ENCODE measurements at places on chromosomes 16 and 17.
A peak's percentile ranks its signal among the peaks of the same experiment; 100 is the strongest.

- no peak for DNase-seq
Measured at GRCh38 chr17:50428831-50429424, 2.9 kb downstream of the ACSF2 start.

DNA sequence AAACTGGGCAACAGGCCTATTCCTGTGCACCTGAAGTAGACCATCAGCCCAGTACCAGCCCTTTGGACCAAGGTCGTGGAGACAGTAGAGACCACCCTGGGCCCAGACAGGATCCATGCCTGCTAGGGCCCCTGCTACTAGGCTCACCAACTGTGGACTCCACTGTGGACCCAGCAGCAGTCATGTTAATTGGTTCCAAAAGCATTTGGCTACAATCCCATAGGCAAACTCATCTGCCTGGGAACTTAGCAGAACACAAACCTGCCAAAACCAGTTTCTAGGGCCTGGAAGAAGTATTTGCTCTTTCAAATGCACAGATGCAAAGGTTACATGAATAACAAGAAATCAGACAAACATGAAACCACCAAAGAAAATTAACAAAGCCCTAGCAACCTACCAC lies 53.1 kb downstream of the ACSM2A start:
- DNase-seq = peak; percentile 82

DNA sequence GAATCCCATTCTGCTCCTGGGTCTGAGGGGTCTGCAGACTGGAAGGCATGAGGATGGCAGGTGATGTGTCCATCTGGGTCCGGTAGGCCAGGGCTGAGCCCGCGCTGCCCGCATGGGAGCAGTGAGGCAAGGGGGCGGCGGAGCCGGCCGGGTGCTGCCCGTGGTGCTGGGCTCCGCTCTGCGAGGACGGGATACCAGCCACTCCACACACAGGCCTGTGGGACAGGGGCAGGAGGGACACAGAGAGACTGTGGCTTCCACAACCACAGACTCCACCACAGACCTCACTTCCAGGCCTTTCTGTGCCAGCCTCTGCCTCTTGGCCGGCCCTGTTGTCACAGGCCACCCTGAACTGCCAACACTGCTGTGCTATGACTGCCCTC lies 25.4 kb downstream of the MAP1LC3B start:
- DNase-seq = no peak

- no peak for DNase-seq
Measured at GRCh38 chr17:48541577-48542113, 3.3 kb downstream of the HOXB2 start.

GRCh38 chr17:37168731-37169353 lies 206.9 kb upstream of the C17orf78 start:
- DNase-seq = peak; percentile 65

GRCh38 chr17:37490638-37491614 lies 1.2 kb downstream of the DUSP14 start:
- DNase-seq = no peak

GRCh38 chr17:49565948-49566491 lies 9.7 kb upstream of the NXPH3 start:
- DNase-seq = no peak

DNA sequence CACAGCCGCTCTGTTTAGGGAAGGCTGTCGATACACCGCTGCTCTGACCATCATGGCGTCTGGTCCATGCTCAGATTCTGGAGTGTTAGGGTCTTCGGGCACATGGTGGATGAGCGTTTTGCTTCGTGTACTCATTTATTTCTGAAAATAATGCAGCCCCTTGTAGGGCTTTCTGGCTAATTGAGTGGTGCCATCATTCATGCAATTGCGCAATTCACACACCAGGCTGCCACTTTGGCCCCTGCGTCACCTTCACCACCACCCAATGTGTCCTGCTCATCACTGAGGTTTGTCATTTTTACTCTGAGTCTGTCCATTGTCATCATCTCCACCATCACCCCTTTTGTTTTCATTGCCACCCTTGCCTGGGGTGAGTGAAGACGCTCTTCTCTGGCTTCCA lies 557.4 kb downstream of the WWOX start:
- DNase-seq = no peak

DNA sequence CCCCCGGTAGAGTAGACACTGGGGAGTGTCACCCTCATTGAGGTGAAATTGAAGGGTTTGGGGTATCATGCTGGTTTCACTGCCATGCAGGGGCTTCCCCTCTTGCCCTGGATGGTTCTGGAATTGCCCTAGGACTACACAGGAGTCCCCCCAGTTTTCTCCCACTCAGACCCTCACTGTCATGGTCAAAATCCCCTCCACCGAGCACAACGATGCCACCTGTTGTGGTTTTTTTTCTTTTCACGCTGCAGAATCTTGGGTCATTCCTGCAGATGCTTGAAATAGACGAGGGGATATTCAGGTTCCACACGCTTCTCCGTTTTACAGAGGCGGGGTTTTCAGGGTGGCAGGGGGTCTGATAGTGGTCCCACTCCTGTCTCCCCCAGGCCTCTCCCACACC lies 255.6 kb downstream of the ENGASE start:
- no peak for DNase-seq

DNA sequence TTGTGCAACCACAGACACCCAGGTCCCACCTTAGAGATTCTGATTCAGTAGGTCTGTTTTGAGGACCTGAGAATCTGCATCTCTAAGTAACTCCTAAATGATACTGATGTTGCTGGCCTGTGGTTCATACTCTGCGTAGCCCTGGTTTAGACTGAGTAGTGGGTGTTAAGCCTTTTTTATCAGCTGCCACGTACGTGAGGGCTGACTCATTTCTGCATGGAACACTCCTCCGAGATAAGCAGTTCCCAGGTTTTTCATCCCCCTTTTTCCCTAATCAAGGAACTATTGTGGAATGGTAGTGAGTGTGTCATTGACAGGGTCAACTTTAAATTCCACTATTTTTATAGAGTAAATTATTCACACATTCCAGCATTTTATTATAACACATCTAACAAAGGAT lies 26.1 kb downstream of the CDRT4 start:
- DNase-seq = no peak

DNA sequence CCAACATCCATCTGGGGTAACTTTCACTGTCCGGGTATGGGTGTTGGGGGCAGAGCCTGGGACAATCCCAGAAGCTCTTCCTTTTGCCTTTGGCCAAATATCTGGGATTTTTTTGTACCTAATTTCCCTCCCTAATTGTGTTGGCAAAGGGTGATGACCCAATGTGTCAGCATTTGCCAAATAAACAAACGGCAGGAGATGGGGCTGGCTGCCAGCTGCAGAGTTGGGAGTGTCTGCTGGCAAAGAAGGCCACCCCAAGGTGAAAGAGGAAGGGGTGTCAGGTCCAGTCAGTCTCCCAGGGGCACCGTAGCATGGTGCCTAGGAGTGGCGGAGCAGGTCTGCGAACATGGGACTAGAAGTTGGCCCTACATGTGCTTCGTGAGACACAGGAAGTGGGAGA lies 73.0 kb downstream of the SLC6A2 start:
- no peak for DNase-seq

DNA sequence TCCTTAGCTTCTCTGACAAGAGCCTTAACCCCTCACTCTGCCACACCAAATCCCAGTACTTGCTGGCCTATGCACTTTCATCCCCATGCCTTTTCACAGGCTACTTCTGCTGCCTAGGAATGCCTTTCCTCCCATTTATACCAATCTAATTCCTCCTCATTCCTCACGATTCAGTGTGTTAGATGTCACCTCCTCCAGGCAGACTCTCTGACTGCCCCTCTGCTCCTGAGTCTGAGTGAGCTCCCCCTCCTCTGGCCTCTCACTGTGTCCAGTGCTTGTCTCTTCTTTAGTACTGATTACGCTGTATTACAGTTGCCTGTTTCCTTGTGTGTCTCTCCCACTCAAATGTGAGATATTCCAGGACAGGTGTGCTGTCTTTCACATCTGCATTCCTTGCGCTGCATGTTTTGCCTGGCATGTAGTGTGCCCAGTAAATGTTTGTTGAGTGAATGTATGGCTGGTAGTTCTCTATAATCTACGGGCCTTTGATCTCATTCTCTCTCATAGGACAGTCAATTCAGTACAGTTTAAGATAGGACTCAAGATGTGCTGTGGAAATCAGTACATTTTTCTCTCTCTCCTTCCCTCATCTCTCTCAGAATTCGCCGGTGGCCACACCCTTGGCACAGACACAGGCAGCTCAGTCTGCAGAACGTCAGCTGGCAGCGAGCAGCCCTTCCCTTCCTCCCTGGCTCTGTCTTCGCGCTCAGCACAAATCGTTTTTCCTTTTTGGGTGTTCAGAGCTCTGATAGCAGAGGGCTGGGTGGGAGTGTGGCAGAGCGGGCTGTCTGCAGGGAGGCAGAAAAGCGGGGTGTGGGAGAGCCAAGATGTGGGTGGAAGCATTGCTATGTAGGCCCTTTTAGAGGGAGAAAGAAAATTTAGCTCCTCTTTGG lies 18.5 kb downstream of the ARL4D start:
- DNase-seq = no peak

- no peak for DNase-seq
Measured at GRCh38 chr17:915538-916201, 63.9 kb downstream of the NXN start.

DNA sequence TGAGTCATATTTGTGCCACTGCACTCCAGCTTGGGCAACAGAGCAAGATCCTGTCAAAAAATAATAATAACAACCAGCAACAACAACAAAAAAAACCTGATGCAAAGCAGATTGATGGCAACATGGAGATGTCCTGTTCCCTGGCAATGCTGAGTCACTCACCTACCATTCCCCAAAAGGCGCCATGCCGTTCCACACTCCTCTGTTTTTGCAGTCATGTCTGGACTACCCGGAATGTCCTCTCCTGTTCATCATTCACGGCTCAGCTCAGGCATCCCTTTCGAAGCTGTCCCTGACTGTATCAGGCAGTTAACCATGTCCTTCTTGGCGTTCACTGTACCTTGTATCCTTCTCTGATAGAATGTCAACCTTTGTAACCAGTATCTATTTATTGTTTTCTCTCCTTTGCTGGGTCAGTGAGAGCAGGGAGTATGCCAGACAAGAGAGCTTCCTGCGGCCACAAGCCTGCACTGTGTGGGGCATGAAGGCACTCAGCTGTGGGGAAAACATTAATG lies 147.7 kb downstream of the ABCC12 start:
- DNase-seq = no peak

DNA sequence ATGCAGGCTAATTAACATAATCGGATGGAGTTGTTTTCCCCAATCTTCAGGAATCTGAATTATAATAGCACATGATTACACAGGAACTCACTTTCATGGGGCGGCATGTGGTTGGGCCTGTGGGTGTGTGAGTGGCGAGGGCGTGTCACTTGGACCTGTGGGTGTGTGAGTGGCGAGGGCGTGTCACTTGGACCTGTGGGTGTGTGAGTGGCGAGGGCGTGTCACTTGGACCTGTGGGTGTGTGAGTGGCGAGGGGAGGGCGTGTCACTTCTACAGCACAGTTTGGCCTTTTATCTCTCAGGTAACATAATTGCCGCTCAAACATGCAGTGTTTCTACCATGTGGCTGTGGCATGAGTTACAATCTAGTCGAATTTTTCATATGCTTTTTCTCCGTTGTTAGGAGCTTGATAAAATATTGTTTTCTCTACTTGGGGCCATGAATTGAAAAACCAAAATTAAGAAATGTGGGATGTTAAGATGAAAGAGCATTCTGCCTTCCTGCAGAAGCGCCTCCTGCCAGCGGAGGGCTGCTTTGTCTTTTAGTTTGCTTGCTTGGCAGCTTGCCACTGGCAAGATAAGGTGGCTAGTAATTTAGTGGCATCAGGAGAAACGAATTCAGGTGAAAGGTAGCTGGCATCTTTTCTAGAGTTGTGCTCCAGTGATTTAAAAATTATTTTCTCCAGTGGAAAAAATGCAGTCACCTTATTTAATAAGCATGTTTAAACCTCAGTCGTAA lies 36.2 kb downstream of the USP10 start:
- DNase-seq = no peak

GRCh38 chr17:61575352-61575975 lies 15.6 kb downstream of the NACA2 start:
- DNase-seq = no peak

DNA sequence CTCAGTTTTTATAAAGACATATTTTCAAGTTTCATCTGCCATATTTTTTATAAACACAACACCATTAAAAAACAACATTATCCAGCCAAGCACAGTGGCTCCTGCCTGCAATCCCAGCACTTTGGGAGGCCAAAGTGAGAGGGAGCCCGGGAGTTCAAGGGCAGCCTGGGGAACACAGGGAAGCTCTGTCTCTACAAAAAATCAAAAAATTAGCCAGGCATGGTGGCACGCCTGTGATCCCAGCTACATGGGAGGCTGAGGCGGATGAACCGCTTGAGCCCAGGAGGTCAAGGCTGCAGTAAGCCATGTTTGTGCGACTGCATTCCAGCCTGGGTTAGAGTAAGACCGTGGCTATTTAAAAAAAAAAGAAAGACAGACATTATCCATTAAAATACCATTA lies 17.2 kb upstream of the NTAN1 start:
- DNase-seq = no peak

- no peak for DNase-seq
Measured at GRCh38 chr17:68346448-68346847, 55.2 kb downstream of the ARSG start.

GRCh38 chr16:53775106-53775820 lies 71.3 kb downstream of the FTO start:
- DNase-seq = no peak

- DNase-seq = no peak
Measured at GRCh38 chr17:79536212-79536840, 74.5 kb downstream of the RBFOX3 start.

- no peak for DNase-seq
Measured at GRCh38 chr17:34068571-34068970, 186.5 kb upstream of the CCL2 start.

DNA sequence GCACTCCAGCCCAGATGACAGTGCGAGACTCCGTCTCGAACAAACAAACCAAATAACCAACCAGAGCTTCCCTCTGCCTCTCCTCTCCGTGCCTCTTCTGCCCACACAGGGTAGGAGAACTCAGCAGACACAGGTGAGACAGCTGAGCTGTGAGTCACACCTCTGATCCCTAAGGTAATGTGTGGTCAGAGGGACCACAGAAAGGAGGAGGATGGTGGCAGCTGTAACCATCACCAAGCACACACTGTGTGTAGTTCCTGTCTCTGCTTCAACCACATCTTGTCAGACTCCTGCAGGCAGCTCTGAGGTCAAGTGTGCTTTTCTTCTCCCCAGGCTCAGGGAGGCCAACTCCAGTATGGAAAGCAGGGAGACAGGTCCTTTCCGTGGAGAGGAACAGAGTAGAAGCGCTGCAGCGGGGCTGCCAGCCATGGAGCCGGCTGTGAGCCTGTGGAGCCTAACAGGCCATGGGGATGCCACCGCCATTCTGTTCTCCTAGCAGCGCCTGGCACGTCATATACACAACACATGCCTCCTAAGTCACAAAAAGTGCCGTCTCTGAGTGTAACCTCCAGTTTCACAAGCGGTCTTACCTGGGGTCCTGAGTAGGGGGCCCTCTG lies 7.1 kb downstream of the NUDT16L1 start:
- no peak for DNase-seq

DNA sequence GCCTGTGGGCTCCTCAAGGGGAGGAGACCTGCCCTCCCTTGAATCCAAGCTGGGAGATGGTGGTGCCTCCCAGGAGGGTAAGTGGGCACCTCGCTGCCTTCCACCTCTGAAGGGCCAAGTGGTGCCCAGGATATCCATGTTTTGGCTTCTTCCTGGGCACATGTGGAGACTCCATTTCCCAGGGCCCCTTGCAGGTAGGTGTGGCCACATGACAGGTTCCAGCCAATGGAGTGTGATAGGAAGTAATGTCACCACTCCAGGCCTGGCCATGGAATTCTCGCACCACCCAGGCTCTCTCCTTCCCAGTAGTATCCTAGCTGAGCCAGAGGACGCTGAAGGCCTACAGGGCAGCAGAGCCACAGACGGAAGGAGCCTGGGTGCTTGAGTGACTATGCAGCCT lies 17.6 kb upstream of the PEMT start:
- DNase-seq = no peak

- no peak for DNase-seq
Measured at GRCh38 chr16:7218936-7219335, 113.7 kb upstream of the RBFOX1 start.
